ENCODE measurements at places on chromosomes 5 and 9. TPM values are rescaled to one million over a fixed set of nuclear protein-coding genes. Genes with fewer than 3 reads are reported as not detected.

- no peak overlapping the region for H3K27ac ChIP-seq
- no peaks in the 10 kb centered on the region for H3K27me3 ChIP-seq
- DNase-seq, result no peak
- no peaks in the 10 kb centered on the region for H3K4me1 ChIP-seq
- no peaks in the 10 kb centered on the region for H3K36me3 ChIP-seq
- H3K4me3 ChIP-seq, result no peak overlapping the region
Observed at GRCh38 chr5:128778474-128778873, 186.8 kb upstream of the SLC27A6 start.

GRCh38 chr5:89213573-89213972 is 330.6 kb upstream of the MEF2C start:
- H3K4me3 ChIP-seq, result no peak overlapping the region
- H3K27ac ChIP-seq, result no peak overlapping the region
- no peaks in the 10 kb centered on the region for H3K36me3 ChIP-seq
- no peak for DNase-seq
- H3K27me3 ChIP-seq, result no peaks in the 10 kb centered on the region
- no peaks in the 10 kb centered on the region for H3K4me1 ChIP-seq

Gene DNAI1
- polyA plus RNA-seq, result 0.99 TPM

DNA sequence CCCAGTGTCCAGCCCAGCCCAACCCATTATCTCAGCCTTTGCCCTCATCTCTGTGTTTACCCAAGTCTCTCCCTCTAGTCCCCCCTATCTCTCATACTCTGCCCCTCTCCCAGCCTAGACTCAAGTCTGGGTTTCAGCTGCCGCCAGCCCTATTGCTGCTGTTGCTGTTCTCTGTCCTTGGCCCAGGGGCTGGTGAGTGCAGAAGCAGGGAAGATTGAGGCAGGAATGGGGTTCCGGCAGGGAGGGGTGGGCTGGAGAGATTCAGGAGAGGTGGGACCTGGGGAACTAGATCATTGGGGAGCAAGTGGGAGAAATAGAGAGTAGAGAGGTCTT is 702 bp downstream of the TMEM8B start:
- H3K27me3 ChIP-seq, result no peaks in the 10 kb centered on the region
- H3K4me1 ChIP-seq, result peaks cover 12% of the 10 kb centered on the region
- peak overlapping the region; percentile 81 for H3K4me3 ChIP-seq
- no peaks in the 10 kb centered on the region for H3K36me3 ChIP-seq
- no peak overlapping the region for H3K27ac ChIP-seq

GRCh38 chr5:143749581-143750205 is 62.3 kb upstream of the HMHB1 start:
- no peak overlapping the region for H3K4me3 ChIP-seq
- H3K4me1 ChIP-seq, result no peaks in the 10 kb centered on the region
- no peaks in the 10 kb centered on the region for H3K36me3 ChIP-seq

Gene SPINK4
- 9.2 TPM for polyA plus RNA-seq

DNA sequence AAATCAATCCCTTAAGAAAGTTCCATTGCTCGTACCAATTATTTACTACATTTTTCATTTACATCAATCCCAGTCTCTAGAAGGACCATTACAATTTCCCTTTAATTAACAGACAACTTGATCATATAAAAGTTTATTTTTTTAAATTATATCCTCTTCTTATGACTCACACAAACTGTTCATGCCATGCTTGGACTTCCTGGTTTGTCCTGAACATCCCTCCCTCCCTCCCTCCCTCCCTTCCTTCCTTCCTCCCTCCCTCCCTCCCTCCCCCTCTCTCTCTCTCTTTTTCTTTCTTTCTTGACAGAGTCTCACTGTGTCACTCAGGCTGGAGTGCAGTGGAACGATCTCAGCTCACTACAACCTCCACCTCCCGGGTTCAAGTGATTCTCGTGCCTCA is 11.6 kb upstream of the CLTB start:
- H3K36me3 ChIP-seq, result no peaks in the 10 kb centered on the region
- H3K27ac ChIP-seq, result no peak overlapping the region
- no peaks in the 10 kb centered on the region for H3K4me1 ChIP-seq
- DNase-seq, result no peak

DNA sequence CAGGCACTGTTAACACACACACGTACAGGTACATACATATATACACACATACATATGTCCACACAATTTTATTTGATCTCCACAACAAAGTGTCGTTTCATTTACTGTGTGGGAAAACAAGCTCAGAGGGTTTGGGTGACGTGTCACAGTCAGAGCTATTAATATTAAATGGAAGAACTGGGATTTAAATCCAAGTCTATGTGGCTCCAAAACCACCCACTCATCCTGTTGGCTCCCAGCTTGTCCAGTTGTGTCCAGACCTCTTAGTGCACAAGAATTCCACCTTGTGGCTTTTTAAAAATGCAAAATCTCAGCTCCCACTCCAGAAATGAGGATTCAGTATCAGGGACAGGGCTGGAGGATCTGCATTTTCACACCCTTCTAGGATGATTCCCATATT is 52.3 kb upstream of the PTPDC1 start:
- peak overlapping the region; percentile 83 for H3K4me3 ChIP-seq
- no peaks in the 10 kb centered on the region for H3K27me3 ChIP-seq
- H3K4me1 ChIP-seq, result peaks cover 8% of the 10 kb centered on the region
- H3K36me3 ChIP-seq, result no peaks in the 10 kb centered on the region
- DNase-seq, result no peak

- no peaks in the 10 kb centered on the region for H3K4me1 ChIP-seq
- peak overlapping the region; percentile 37 for H3K4me3 ChIP-seq
- H3K36me3 ChIP-seq, result no peaks in the 10 kb centered on the region
Observed at GRCh38 chr9:21559402-21560280, 77.5 kb upstream of the IFNE start.

Gene PRRX2
- polyA plus RNA-seq, result 1.2 TPM

- H3K36me3 ChIP-seq, result no peaks in the 10 kb centered on the region
Observed at GRCh38 chr9:120712539-120713031, 1.7 kb downstream of the MEGF9 start.

DNA sequence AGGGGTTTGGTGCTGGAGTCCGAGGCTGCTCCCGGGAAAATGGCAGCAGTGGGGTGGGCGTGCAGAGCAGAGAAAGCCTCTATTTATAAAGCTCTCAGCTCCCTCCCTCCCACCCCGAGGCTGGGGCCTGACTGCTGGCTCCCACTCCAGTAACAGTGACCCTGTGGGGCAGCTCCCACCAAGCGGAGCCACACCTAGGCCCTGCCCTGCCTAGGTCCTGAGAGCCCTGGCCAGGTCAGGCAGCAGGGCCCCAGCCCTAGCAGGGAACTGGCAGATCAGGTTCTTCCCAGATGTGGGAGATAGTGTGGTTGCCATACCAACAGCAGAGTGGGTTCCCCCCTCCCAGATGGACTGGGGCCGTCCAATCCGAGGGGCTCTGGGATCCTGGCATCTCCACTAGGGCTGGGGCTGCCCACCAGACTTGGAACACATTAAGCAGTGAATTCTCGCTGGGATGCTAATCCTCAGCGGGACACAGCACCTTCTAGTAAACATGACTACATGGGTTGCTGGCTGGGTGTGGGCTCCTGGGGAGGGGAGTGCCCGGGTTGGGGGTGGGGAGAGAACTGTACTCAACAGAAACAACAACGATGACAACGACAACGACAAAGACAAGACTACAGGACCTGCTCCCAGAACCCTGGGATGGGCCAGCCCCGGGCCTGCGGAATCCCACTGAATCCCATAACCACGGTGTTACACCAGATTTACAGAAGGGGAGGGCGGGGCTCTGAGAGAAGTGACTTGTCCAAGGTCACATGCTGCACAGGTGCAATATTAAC is 1.5 kb downstream of the SH3GLB2 start:
- peak overlapping the region; percentile 65 for H3K27ac ChIP-seq
- H3K27me3 ChIP-seq, result no peaks in the 10 kb centered on the region
- H3K4me1 ChIP-seq, result peaks cover 4% of the 10 kb centered on the region
- DNase-seq, result peak; percentile 76
- no peaks in the 10 kb centered on the region for H3K36me3 ChIP-seq

DNA sequence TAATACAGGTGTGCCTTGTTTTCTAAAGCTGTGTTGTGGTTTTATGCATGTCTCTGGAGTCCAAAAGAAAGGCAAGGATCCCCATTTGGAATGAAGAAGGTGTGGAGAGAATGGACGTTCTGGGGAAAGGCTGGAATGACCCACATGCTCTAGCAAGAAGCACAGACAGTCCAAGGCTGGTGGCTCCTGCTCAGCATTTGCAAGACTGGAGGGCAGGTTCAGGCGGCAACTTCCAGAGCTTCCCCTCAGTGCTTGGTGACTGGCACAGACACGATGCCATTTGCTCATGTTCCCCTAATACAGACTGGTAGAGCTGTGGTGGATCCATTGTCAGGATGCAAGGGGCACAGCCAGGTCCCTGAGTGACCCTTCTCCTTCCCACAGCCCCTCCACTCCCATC is 8.2 kb downstream of the SLC22A4 start:
- H3K4me1 ChIP-seq, result no peaks in the 10 kb centered on the region
- no peak for DNase-seq
- H3K36me3 ChIP-seq, result no peaks in the 10 kb centered on the region
- H3K4me3 ChIP-seq, result no peak overlapping the region

DNA sequence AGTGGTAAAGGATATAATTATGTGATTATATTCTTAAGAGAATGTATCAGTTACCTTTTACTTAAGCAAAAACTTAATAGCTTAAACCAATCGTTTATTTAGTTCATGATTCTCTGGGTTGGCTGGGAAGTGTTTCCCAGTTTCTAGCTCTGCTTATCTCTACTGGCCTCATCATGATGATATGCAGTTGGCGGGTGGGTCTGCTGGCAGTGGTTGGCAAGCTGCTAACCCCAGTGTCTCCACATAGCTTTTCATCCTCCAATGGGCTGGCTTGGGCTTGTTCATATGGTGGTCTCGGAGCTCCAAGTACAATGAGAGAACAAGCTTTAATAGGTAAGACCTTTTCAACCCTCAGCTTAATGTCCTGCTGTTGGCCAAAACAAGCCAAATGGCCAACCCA is 43.8 kb downstream of the ABLIM3 start:
- no peaks in the 10 kb centered on the region for H3K4me1 ChIP-seq
- no peaks in the 10 kb centered on the region for H3K27me3 ChIP-seq
- H3K4me3 ChIP-seq, result no peak overlapping the region
- no peaks in the 10 kb centered on the region for H3K36me3 ChIP-seq

- no peak overlapping the region for H3K27ac ChIP-seq
- no peak for DNase-seq
- H3K36me3 ChIP-seq, result no peaks in the 10 kb centered on the region
- no peak overlapping the region for H3K4me3 ChIP-seq
Observed at GRCh38 chr5:60295423-60295822, 401.9 kb upstream of the PDE4D start.

DNA sequence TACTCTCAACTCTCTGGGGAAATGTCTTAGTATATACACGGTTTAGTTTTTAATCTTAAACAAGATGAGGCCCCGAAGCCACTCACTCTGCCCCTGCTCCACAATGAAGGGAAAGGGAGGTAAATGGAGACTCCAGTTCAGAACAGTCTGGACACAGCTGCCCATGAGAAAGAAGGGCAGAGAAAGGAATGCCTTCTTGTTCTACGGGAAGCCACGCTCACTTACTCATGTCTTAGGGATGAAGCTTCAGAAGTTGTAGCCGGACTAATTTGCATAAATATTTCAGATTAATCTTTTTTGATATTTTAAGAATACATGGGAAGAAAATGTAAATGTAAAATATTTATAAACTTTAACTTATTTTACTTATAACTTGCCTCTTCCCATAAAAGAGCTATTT is 94.0 kb downstream of the COL23A1 start:
- no peak overlapping the region for H3K4me3 ChIP-seq
- H3K27me3 ChIP-seq, result no peaks in the 10 kb centered on the region
- no peaks in the 10 kb centered on the region for H3K4me1 ChIP-seq
- H3K27ac ChIP-seq, result no peak overlapping the region
- H3K36me3 ChIP-seq, result no peaks in the 10 kb centered on the region

Gene UNC5A
- polyA plus RNA-seq, result 3.6 TPM

Gene CTXN3
- not detected for polyA plus RNA-seq

Gene PPP2R2B
- 0.53 TPM for polyA plus RNA-seq

Gene P4HA2
- 34.7 TPM for polyA plus RNA-seq

DNA sequence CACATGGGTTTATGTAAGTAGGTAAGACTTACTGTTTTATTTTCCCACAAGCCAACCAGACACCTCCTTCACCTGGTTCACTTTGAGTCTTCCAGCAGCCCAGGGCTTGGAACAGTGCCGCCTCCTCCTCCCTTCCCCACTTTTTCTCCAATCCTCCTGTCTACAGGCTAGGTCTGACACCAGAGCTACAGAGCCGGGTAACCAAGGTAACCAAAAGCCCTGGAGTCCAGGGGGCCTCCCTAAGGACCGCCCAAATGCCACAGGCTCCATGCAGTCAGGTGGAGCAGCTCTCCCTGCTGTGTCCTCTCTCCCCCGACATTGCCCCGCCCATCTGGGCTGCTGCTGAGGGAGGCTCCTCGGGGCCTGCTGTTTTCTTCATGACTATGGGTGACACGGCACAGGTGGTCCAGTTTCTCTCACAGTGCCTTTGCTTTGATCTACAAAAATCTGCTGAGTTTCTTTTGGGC is 138.0 kb upstream of the EFNA5 start:
- no peak overlapping the region for H3K27ac ChIP-seq
- H3K4me1 ChIP-seq, result no peaks in the 10 kb centered on the region
- no peak for DNase-seq
- no peak overlapping the region for H3K4me3 ChIP-seq
- no peaks in the 10 kb centered on the region for H3K36me3 ChIP-seq

DNA sequence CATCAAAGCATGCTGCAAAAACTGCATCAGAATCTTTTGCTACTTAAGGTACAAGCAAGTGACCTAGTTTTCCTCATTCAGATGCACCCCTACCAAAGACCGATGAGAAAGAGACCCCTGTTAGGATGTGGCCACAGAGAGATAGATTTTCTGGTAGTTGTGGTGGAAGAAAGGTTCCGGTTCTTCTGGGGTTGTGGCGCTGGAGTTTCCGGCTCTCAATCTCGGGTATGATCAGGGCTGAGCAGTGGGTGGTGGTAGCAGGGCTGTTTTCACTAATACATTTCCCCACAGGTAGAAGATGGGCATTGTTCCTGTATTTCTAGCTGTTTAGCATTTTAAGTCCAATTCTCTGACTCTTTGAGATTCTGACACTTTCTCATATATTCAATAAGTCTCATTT is 58.4 kb downstream of the PCSK1 start:
- DNase-seq, result no peak
- H3K4me3 ChIP-seq, result no peak overlapping the region
- no peak overlapping the region for H3K27ac ChIP-seq
- H3K36me3 ChIP-seq, result no peaks in the 10 kb centered on the region

Gene DNAJC25
- 4.0 TPM for polyA plus RNA-seq

Gene PSAT1
- 9.1 TPM for polyA plus RNA-seq

Gene TIMD4
- polyA plus RNA-seq, result not detected

Data from pancreas (tissue), 10 donors.